ENCODE measurements at places on chromosomes 13 and 19.

DNA sequence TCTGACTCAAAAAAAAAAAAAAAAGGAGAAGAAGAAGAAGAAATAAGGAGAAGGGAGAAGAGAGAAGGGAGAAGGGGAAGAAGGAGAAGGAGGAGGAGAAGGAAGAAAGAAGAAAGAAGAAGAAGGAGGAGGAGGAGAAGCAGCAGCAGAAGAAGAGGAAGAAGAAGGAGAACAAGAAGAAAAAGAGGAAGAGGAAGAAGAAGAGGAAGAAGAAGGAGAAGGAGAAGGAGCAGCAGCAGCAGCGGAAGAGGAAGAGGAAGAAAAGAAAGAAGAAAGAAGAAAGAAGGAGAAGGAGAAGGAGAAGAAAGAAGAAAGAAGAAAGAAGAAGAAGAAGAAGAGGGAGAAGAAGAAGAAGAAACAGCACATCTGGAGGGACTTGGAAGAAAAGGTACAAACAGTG is 4.1 kb upstream of the CNN1 start:
- no peak for DNase-seq

- no peak for DNase-seq
Measured at GRCh38 chr19:2173767-2174577, 10.2 kb downstream of the DOT1L start.

GRCh38 chr19:57008432-57008831 is 111.4 kb upstream of the USP29 start:
- DNase-seq = no peak

DNA sequence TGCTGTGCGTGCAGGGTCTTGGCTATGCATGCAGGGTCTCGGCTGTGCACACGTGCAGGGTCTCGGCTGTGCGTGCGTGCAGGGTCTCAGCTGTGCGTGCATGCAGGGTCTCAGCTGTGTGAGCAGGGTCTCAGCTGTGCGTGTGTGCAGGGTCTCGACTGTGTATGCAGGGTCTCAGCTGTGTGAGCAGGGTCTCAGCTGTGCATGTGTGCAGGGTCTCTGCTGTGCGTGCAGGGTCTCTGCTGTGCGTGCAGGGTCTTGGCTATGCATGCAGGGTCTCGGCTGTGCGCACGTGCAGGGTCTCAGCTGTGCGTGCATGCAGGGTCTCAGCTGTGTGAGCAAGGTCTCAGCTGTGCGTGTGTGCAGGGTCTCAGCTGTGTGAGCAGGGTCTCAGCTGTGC is 42.5 kb downstream of the RAB20 start:
- no peak for DNase-seq

GRCh38 chr19:38617283-38617763 is 430 bp downstream of the MAP4K1 start:
- DNase-seq = no peak

Data from stimulated activated CD8-positive, alpha-beta memory T cell treated with anti-CD3 and anti-CD28 coated beads, Interleukin-2, amount 100 ng/mL, for 1 hour (primary cell).